ENCODE measurements at places on chromosomes 16 and 17.

DNA sequence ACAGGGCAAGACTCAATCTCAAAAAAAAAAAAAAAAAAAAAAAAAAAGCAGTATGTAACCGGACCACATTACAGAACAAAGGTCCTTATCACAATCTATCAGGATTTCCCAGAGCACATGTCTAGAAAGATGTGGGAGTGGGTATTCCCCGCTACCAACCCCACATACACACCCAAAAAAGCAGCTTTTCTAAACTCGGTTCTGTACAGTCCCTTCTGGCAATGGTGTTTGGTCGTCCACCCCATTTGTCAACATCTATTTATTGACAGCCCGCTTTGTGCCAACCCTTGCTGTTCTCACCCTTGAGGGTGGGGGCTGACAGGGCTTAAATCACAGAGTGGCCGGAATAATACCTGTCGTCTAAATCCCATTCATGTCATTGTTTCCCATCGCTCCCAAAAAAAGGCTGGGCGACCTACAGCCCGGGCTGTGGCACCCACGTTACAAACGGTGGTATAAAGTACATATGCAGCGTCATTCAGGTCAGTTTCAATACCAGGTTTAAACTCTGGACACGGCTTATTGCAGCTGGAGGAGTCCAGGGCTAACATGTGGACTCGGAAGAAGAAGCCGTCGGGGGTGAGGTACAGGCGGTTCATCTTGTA is 3.6 kb downstream of the C17orf58 start:
- DNase-seq, result no peak

DNA sequence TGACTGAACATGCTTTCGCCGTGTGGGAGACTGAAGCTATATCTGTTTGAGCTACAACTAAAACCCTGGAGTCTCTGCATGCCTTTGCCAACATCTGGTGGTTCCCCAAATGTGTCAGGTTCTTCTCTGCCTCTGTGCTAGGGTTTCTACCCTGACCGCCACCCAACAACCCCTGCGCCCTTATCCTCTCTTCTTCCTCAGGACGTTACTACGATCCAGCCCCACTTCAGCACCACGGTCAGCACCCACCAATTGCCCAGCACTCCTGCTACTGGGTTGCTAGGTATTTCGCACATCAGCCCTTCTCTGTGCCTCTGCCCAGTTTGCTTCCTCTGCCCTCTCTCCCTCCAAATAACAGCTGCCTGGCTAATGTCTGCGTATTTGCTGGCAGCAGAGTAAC is 106.3 kb upstream of the HSBP1 start:
- DNase-seq, result no peak

GRCh38 chr16:50302472-50303005 is 36.2 kb downstream of the ADCY7 start:
- DNase-seq, result no peak

DNA sequence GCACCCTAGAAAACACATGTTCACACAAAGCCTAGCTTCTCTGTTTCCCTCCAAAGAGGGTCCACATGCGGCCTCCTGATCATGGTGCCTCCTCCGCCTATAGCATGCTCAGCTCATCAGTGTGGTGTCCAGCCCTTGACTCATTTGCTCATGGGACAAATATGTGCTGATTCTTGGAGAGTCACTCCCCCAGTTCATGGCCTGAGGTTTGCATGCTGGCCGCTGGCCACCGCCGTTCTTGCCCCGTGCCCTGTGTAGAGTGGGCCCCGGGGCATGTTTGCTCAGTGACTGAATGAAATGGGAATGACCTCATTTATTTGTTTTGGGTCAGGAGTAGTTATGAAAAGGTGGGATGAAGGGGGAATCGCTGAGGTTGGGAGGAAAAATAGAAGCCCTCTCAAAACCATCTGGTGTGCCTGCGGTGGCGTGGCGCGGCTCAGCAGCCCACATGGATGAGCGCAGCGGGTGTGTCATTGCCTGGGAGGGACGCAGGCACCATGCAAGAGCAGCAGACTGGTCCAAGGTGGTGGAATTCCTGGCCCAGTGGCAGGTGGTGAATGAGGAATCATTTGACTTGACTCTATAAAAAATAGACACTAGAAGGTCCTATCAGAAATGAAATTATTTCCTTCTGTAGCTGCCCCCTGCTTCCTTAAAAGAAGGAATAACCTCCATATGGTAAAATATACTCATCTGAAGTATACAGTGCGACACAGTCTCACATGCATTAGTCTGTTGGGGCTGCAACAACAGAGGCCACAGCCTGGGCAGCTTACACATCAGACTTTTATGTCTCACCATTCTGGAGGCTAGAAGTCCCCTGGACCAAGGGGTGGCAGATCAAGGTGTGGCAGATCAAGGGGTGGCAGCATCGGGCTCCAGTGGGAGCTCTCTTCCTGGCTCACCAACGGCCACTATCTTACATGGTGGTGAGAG is 31.7 kb downstream of the CRISPLD2 start:
- DNase-seq, result no peak
